ENCODE measurements at places on chromosomes 16 and 17. TPM values are rescaled to one million over a fixed set of nuclear protein-coding genes. Genes with fewer than 3 reads are reported as not detected.

GRCh38 chr16:12584488-12585233 lies 219.0 kb downstream of the CPPED1 start:
- DNase-seq = peak; percentile 15

- DNase-seq = no peak
Observed at GRCh38 chr16:71492786-71493185, 3.7 kb upstream of the ZNF19 start.

ARHGAP44 gene
- 1.7 TPM for total RNA-seq

GRCh38 chr16:17291289-17291688 lies 179.5 kb downstream of the XYLT1 start:
- DNase-seq = no peak

GRCh38 chr16:31409433-31409832 lies 16.3 kb downstream of the ITGAD start:
- no peak for DNase-seq

DNA sequence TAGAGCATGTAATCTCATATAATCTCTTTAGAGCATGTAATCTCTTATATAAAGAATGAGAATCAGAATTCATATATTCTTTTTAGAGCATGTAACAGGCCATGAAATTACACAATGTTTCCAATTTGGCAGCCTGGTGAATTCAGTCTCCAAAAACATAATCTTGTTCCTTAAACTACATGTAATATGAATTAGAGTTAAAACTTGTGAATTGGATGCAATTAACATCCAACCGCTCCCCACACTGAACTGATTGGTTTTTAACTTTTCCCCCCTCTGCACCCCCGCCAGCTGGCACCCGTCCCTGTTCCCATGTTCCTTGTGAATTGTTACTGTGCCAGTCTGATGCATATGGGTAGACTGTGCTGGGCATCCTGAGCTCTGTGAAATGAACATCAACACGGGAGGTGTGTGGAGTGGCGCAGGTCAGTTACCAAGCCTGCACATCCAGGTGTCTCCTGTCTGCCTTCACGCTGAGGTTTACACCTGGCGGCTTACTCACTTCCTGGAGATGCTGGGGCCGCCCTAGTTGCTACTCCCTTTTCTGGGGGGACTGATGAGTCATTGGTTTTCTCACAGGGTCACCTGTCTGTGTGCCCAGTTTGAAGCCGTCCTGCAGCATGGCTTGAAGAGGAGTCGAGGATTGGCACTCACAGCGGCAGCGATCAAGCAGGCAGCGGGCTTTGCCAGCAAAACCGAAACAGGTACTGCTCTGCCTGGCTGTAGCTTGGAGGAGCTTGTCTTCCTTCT lies 50.4 kb downstream of the SNX29 start:
- DNase-seq = peak; percentile 88

- peak; percentile 67 for DNase-seq
Observed at GRCh38 chr16:21302454-21302853, 24.4 kb upstream of the CRYM start.

GRCh38 chr16:143456-143855 lies 5.0 kb upstream of the NPRL3 start:
- DNase-seq = peak; percentile 36

DNA sequence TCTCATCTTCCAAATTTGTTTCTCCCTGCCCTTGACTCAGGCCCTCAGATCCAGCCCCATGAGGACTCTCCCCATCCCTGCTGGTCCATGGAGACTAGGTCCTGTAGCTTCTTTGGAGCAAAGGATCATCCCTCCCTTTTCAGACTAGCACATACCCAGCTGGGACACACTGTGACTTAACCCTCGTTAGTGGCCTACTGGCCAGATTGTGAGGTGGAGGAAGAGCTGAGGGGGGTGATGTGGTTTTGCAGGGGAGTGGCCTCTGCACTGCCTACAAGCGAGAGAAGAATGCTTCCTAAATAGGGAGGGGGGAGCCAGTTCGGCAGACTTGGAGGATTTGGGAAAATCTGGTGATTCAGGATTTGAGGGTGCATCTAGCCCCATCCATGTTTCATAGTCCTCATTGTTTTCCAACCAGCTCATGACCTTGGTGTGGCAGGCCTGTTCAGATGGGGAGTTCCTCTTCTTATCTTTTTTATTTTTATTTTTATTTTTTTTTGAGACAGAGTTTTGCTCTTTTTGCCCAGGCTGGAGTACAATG lies 47.8 kb upstream of the SLC47A1 start:
- DNase-seq = no peak
